ENCODE measurements at places on chromosomes 7 and 10. TPM values are rescaled to one million over a fixed set of nuclear protein-coding genes. Genes with fewer than 3 reads are reported as not detected.

FAM25C gene
- not detected for total RNA-seq

THSD7A gene
- 0.57 TPM for total RNA-seq

PRKAG2 gene
- 35.1 TPM for total RNA-seq

ERVW-1 gene
- total RNA-seq: not detected

LIPF gene
- not detected for total RNA-seq

ZPBP gene
- not detected for total RNA-seq

MPP7 gene
- total RNA-seq: 34.3 TPM

AOAH gene
- 1.7 TPM for total RNA-seq

SPRN gene
- total RNA-seq: not detected

ARF5 gene
- total RNA-seq: 260 TPM

Data from esophagus squamous epithelium (tissue), 5 donors.